ENCODE measurements at places on chromosomes 11 and 22. TPM values are rescaled to one million over a fixed set of nuclear protein-coding genes. Genes with fewer than 3 reads are reported as not detected.
A peak's percentile ranks its signal among the peaks of the same experiment; 100 is the strongest.

GRCh38 chr22:30968015-30968923 lies at the start of gene MORC2:
TSS of gene MORC2 (minus strand) at chr22:30968774. CDS start at chr22:30967889, 885 bp downstream.
- ATAC-seq = peak; percentile 71

DNA sequence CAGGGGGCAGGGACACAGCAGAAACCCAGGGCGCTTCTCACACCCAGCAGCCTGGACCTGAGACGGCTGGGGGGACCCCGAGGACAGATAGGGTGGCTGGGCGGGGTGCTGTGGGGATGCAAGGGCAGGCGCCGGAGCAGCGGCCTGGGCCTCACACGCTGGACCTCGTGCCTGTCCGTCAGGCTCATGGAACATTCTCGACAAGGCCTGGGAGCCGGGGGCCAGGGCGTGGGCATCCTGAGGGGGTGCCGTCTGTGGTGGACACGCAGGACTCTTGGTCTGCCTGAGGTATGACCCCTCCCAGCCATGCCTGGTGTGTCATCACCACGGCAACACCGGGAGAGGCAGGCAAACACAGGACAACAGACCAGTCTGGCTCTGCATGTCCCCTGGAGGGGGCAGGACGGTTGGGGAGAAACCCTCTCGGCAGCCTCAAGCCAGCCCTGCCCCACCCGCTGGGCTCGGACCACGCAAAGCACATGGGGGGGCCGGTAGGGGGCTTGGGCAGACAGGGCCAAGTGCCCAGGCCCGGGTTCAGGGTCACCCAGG lies 21.4 kb downstream of the MRPL23 start:
- peak; percentile 65 for ATAC-seq

- peak; percentile 23 for ATAC-seq
These were observed 19.3 kb downstream of the CREB3L1 start for GRCh38 chr11:46296528-46297448.

DNA sequence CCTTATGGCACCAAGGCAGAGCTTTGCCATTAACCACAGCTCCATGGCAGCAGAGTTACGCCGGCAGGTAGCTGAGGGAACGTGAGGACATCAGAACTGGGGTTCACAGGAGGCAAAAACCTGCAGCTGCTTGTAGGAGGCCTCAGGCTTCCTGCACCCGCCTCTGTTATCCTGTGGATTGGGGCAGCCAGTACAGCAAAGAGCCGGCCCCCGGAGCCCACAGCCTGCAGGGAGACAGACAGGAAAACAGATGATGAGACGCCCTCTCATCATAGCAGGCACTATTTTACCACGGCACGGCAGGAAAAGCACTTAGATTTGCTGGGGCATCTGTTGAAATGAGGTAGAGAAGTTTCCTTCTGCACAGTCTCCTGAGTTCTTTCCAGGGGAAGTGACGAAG lies 870.3 kb downstream of the TBC1D22A start:
- ATAC-seq = no peak

DNA sequence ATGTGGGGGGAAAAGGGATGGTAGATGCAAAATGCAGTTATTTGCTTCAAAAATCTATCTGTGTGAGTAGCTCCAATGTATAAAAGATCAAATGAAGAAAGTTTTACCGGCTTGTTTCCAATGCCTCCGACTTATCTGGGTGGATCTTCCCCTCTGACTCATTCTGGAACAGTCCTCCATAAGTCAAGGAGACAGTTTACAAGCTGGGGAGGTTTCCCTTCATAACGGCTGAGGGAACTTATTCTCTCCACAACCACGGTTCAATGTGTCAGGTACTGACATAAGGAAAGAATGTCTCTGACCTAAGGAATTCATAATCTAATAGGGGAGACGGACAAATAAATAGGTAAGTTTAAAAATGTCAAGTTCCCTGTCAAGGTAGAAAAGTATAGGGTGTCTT lies 49.7 kb upstream of the BIRC3 start:
- no peak for ATAC-seq

The FXYD6 gene
- 28.6 TPM for total RNA-seq

All from gastroesophageal sphincter (tissue), 4 donors.